Tracheal epithelial cell (primary cell): ENCODE measurements at places on chromosomes 2 and 18. TPM values are rescaled to one million over a fixed set of nuclear protein-coding genes. Genes with fewer than 3 reads are reported as not detected.

The POTEI gene
- not detected in 2 replicates for total RNA-seq

The FABP1 gene
- total RNA-seq: not detected in 2 replicates

The ZNF142 gene
- total RNA-seq: 5.8 and 6.5 TPM in 2 replicates

The ITPRIPL1 gene
- 1.9 and 3.6 TPM in 2 replicates for total RNA-seq

The DHX57 gene
- 10.4 and 13.4 TPM in 2 replicates for total RNA-seq

The KRTCAP3 gene
- total RNA-seq: 28.0 and 28.6 TPM in 2 replicates

The LYG1 gene
- total RNA-seq: not detected in 2 replicates

The GBX2 gene
- total RNA-seq: not detected in 2 replicates

The AFF3 gene
- under 0.01 TPM in 1 of 2 replicates, not detected in the other for total RNA-seq

The MC5R gene
- not detected in 2 replicates for total RNA-seq

The MOCOS gene
- total RNA-seq: 15.9 and 32.6 TPM in 2 replicates

The FAM117B gene
- 2.7 and 6.8 TPM in 2 replicates for total RNA-seq

The NEUROD1 gene
- not detected in 2 replicates for total RNA-seq

The C2orf78 gene
- total RNA-seq: not detected in 2 replicates

The HRH4 gene
- total RNA-seq: under 0.01 and 0.64 TPM in 2 replicates

The RAB17 gene
- 2.1 and 3.1 TPM in 2 replicates for total RNA-seq

The RTP5 gene
- not detected in 2 replicates for total RNA-seq

The SERPINB8 gene
- total RNA-seq: 8.3 and 29.9 TPM in 2 replicates

The SLC35F5 gene
- 149 and 173 TPM in 2 replicates for total RNA-seq
